ENCODE measurements at places on chromosomes 11 and 22.

DNA sequence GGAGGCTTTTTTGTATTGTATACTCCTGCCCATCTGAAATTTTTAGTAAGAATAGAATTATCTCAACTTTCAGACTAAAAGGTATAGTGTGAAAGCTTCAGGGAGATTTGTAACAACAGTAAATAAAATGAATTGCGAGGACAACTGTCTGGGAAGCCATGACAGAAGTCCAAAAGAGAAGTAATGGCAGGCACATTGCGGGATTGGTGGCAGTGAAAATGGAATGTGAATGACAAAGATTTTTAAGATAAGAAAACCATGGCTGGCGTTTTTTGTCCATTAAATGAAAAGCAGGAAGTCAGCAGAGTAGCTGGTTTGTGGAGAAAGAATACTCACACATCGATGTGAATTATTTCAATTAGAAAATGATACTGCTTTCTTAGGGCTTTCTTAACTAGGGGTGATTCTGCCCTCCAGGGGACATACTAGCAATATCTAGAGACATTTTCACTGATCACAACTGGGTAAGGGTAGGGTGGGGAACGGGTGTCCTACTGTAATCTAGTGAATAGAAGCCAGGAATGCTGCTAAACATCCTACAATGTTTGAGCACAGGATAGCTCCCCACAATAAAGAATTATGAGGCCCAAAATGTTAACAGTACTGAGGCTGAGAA, 1.6 kb downstream of the NPAT start:
- DNase-seq: no peak

GRCh38 chr11:95304777-95305176, 73.8 kb upstream of the SESN3 start:
- DNase-seq: peak; percentile 72

DNA sequence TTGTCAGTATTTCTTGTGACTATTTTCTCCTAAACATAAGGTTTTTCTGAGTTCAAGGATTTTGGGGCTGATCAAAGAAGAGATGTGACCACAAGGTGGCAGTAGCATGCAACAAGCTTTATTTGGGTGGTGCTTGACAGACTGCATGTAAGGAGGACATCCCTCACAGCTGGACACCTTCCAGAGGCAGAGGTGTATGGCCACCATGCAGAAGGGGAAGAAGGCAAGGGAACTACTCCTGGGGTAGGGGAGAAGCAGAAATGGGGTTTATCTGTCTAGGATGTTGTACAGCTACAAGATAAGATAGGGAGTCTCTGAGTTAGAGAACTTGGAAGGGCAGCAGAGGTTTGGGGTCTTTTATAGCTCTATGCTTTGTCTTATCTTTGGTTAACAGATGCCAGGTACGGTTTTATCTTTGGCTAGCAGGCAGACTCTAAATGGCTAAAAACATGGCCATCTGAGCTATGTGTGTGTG, 5.1 kb upstream of the BIRC2 start:
- DNase-seq: peak; percentile 86

DNA sequence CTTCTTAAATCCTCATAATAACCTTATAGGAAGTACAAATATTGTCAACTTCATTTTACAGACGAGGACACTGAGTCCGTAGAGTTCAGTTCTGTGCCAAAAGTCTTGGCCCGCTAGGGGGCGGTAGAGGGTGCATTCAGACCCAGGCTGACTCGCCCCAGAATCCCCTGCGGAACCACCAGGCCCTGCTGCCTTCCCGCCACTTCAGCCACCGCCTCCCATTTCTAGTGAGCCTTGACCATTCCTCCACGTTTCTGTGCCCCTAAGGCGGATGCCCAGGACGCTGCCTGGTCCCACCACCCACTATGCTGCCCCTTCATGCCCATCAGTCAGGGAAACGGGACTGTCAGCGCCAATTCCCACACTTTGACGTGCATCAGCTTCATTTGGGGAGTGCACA, 19.1 kb downstream of the SYT13 start:
- DNase-seq: no peak

DNA sequence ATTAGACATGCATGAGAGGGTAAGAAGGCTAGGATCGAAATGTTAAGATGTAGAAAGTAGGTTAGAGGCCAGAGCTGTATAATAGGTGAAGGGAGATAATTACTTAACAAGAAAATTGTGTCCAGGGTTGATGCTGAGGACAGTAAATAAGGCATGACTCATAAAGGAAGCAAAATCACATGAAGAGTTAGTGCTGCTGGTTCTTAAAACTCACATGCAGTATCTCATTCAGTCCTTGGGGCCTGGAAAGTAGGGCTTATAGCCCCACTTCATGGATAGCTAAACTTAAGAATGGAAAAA, 130.2 kb downstream of the NCAM1 start:
- no peak for DNase-seq

GRCh38 chr22:25566186-25566897, 1.9 kb downstream of the GRK3 start:
- no peak for DNase-seq

DNA sequence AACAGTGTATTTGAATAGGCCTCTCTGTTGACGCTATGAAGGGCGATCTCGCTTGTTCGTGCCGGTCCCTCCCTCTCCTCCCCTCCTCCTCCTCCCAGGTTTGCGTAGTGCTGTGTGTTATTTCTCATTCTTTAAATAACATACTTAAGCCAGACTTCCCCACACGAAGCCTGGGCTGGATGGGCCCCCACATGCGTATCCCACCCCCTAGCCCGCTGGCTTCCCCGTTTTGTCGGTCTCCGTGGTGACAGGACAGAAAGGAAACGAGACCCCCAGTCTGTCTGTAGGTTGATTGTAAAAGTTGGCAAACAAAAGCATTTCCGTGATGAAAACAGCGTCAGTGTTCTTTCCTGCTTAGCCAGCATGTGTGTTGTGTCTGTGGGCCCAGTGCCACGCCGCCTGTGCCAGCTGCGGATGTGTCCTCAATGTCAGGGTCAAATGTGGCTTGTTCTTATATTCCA, 27.3 kb downstream of the FAM118A start:
- no peak for DNase-seq

DNA sequence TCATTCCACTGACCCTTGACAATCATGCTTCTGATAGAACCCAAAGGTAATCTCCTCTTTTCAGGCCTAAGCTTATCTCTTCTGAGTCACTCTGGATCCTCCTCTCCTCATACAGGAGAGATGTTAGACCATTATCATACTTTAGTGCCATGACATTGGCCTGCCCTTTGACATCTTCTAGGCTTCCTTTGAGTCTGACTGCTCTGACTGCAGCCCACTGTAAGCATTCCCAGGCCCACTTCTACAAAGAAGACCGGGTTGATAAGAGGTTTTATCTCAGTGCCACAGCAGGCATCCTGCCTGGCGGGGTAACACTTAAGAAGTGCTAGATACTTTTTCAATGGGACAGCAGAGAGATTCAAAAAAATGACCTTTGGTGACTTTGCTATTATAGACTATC, 438.0 kb downstream of the KCNA4 start:
- no peak for DNase-seq

Data from islet precursor cell (in vitro differentiated cells).